Cerebellar nuclear complex (tissue), 1 donor: ENCODE measurements at places on chromosomes 7 and 10.

- DNase-seq = no peak
Measured at GRCh38 chr7:157704365-157704764, 367.6 kb downstream of the DNAJB6 start.

DNA sequence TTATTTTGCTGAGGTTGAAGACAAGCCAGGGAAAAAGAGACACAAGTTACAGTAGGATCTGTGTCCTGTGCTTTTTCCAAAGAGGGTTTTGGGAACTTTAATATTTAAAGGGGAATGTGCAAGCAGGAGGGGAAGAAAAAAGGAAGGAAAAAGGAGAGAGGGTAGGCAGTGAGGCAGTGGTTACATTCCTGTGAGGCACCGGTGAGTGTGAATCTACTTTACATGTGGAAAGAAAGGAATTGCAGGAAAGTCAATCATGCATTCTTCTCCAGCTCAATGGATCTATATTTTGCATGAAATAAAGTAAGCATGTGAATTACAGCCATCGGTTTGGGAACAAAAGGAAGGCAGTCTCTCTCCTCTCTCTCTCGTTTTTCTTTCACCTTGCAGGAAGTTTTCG, 12.6 kb upstream of the DYNC2I1 start:
- no peak for DNase-seq

- DNase-seq = no peak
Measured at GRCh38 chr10:128035557-128035973, 90.7 kb downstream of the MKI67 start.

DNA sequence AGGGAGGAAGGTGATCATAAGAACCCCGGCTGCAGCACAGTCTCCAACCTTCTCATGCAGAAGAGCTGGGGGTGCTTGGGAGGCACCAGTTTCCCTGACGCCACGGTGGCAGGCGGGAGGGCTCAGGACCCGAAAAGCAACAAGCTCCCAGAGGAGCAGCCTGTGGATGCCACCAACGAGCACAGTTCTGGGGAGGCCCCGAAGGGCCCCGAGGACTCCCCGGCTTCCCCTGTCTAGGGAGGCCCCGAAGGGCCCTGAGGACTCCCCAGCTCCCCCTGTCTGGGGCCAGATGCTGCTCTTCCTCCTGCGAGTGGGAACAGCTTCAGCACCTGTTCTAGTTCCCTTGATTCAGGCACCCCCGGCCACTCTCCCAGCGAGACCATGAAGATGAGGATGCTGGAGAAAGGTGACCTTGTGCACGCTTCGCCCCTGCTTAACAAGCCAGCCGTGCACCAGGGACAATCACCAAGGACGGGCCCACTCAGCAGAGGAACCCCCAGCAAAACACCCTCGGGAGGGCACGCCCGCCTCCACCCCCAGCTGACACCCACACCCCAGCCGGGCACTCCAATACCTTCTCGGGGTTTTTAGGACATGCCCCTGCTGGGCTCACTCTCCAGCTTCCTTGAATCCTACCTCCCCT, 112.5 kb downstream of the PTPRN2 start:
- no peak for DNase-seq

DNA sequence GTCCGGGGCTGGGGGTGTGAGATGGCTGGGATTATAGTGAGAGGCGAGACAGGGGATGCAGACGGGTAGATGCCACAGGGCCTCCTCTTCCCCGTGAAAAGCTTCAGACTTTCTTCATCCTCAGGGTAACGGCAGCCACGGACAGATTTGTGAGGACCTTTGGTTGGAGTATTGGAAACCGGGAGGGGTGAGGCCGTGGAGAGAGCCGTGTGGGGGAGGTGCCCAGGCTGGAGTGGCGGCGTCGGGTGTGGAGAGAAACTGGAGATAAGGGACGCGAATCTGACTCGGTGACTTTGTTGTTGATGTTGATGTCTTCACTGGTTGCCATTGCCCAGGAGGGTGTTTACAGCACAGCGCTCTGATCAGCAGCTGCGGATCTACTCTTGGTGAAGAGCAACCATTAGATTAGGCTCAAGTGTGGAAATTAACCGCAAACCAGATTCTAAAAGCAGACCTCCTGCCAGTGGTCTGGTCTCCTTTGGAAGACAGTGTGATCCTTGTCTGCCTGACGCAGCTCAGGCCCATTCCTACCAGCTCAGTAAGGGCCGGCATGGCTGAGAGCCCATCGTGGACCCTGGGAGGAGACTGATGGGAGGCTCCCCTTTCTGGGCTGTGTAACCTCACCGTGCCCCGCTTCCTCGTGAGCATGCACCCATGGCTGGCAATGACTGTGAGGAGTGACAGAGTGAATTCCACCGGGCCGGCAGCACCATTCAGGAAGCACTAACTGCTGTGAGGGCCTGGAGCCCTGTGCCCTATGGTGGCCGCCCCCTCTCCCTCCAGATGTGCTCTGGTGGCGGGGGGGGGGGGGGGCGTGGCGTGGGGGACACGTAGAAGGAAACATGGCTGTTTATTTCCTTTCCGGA, 90.3 kb downstream of the INPP5A start:
- DNase-seq = no peak

DNA sequence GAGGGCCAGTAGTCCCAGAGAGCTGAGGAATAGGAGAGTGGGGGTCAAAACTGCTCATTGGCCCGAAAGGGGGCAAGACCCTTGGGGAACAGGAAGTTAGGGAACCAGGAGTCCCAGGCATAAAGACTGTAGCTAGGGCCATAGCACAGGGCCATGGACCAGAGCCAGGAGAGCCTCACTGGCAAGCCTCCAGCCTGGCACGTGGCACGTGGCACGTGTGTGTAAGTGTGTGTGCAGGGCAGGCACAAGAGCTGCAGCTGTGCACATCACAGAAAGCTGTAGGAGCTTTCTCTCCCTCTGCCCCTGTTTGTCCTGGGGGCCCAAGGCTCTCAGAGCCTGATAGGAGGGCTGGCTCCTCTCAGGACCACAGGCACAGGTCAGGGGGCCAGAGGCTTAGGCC, 47.8 kb upstream of the SLF2 start:
- DNase-seq = no peak

- DNase-seq = no peak
Measured at GRCh38 chr10:102602272-102603045, 41.8 kb upstream of the TRIM8 start.

DNA sequence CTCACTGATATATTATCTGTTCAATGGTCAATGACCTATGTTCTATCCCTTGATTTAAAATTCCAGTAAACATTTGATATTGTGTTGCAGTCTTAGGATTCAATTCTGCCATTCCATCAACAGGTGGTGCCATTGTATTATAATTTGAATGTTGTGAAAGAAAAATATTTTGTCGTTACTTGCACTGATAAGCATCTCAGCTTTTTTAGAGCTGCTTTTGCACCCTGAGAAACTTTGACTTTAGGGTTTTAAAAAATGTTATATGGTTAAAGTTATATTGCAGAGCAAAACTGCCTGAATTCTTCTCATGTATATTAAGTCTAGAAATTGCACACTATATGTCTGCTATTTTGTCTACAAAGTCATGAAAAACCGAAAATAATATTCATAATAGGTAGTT, 18.8 kb upstream of the MINDY3 start:
- no peak for DNase-seq

DNA sequence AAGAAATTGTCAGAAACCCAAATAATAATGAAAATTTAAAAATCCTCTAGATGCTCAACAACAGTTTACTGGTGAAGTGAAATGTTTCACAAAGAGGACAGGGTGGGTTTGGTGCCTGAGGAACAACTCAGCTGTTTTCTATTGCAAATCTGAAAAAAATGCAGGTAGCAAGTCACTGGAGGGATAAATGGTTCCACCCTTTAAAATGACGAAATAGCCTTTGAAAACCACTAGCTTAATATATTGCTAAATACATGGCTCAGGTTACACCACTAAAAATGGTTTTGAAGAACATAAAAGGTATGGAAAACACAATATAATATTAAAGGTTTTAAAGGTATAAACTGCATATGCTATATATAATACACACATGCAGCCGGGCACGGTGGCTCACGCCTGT, 69.5 kb downstream of the LMBR1 start:
- DNase-seq = no peak

DNA sequence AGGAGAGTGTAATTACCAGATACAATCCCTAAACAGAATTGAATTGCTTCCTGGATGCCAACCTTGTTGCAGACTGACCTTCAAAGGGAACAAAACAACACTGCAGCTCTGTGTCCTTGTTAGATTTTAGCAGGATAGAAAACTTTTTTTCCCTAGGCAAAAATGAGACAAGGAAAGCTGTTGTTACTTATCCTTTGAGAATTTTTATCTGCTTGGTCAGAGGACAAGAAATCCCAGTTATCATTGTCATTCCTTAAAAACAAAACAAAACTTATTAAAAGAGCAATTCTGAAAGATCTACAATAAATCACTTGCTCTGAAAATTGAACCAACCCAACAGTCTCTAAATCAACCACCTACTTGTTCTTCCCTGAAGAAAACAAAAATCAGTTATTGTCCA, 652.6 kb downstream of the REEP3 start:
- DNase-seq = no peak

- no peak for DNase-seq
Measured at GRCh38 chr10:74055383-74056049, 57.6 kb downstream of the VCL start.

DNA sequence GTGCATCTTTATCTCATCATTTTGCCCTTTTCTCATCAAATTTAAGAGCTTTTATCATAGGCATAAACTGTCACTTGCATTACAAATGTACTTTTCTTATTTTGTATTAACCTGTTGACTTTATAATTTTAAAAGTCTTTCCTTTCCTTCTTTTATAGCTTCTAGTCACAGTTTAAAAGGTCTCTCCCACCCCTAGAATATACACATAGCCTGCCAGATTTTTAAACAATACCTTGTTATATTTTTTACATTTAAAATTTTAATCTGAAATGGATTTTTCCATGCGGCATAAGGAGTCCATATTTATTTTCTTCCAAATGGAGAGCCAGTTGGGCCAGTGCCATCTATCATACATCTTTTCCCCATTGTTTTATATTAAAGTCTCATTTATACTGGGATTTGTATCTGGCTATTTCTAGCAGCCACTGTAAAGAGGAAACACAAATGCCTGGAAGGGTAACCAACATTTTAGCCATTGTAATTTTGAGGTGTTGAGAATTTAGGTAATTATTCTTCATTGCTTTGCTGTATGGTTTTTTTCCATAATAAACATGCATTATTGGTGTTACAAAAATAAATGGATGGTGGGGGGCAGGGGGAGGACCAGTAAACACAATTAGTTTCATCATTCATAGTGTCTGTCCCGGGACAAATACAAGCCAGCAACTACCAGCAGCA, 92.8 kb downstream of the CCDC71L start:
- no peak for DNase-seq

DNA sequence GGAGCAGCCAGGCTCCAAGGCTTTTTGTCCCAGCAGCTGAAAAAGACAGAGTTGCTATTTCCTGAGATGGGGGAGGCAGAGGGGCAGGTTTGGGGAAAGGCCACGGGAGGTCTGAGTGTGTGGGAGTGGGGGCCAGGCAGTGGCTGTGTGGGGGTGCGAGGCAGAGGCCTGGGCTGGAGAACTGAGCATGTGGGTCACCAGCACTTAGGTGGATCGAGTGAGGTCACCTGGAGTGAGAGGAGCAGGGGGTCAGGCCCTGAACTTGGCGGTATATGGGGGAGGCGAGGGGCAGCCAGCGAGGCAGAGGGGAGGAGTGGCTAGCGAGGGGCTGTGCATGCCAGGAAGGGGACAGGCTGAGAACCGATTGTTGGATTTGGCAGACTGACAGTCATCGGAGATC, 28.4 kb downstream of the IQCE start:
- DNase-seq = no peak

- DNase-seq = peak; percentile 16
Measured at GRCh38 chr7:28348636-28349035, 63.7 kb upstream of the CREB5 start.

DNA sequence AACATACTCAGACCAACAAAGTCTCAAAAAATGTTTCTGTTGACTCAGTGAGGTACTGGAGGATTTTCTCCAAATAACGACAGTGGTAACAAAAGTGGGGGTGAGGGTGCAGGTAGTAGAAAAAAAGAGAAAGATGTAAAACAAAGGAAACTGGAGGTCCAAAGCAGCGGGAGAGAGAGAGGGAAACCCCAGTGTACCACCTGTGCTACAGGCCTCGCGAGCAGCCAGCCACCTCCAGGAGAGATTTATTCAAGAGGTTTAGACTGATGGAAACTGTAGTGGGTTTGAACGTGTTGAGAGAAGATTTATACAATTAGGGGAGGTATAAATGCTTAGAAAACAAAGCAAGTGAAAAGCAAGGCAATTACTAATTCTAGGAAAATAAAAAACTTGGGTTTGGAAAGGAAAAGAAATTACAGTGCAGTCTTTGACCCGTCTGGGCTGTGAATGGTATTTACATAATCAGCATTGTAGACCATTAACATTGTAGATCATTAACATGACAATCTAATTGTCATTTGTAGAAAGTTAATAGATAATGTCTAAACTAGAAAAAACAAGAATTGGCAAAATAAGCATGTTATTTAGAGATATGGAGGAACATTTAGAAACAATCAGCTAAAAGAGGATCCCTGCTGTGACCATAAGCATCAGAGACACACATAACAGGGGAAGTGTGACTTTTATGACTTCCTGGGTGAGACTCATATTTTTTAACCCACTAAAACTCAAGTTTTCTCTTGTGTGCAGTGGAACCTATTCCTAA, 180.0 kb downstream of the RELN start:
- DNase-seq = no peak
